Activated naive CD4-positive, alpha-beta T cell treated with Interleukin-2 at 50 U/mL for 16 hours (primary cell): ENCODE measurements at places on chromosomes 1 and 21.

- no peak for DNase-seq
Measured at GRCh38 chr1:206467915-206468314, 2.4 kb upstream of the IKBKE start.

- DNase-seq = no peak
Measured at GRCh38 chr21:37435711-37436110, 69.1 kb downstream of the DYRK1A start.

DNA sequence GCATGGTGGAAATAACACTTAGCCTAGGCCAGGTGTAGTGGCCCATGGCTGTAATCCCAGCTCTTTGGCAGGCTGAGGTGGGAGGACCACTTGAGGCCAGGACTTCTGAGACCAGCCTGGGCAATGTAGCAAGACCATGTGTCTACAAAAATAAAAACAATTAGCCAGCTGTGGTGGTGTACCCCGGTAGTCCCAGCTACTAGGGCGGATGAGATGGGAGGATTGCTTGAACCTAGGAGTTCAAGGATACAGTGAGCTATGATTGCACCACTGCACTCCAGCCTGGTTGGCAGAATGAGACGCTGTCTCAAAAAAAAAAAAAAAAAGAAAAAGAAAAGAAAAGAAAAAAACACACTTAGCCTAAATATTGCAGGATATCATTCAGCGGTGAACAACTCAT lies 20.9 kb downstream of the AK4 start:
- DNase-seq = no peak

- DNase-seq = no peak
Measured at GRCh38 chr1:84574936-84575335, 696 bp upstream of the CTBS start.

- DNase-seq = no peak
Measured at GRCh38 chr21:41819236-41819855, 52.5 kb upstream of the RIPK4 start.

- DNase-seq = no peak
Measured at GRCh38 chr1:14603645-14604044, 5.2 kb downstream of the KAZN start.

- peak; percentile 11 for DNase-seq
Measured at GRCh38 chr1:234875953-234876855, 252.4 kb downstream of the TOMM20 start.

DNA sequence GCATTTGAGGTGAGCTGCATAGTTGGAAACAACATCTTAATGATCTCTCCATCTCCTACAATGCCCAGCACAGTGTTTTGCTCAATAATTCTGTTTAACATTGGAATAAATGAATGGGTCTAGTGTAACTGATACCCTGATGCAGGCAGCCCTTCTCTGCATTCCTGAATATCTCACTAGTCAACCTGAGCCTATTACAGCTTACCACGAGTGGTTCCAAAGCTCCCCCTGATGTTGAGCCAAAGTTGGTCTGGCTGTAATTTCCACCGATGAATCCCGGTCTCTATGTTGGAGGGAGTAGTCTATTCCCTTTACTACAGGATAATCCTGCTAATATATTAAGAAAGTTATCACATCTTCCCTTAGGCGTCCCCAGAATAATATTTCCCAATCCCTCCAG lies 63.8 kb downstream of the ZBTB18 start:
- no peak for DNase-seq

DNA sequence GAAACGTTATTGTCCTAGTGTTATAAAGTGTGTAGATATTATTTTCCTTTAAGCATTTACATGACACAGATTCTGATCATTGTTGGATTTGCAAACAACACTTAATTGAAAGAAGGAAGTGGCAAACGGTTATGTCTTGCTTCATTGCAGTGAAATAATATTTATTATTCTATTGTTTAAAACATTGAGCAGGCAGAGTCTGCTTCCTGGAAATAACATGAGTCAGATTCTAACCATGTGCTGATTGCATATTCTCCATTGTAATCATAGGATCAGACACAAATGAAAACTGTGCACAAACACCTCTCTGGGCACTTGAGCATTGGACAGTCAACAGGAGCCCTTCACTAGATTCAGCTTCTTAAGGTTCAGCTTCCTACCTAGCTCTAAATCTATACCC lies 46.8 kb upstream of the USP25 start:
- no peak for DNase-seq

GRCh38 chr1:234262007-234262753 lies 111.1 kb upstream of the COA6 start:
- no peak for DNase-seq

- no peak for DNase-seq
Measured at GRCh38 chr1:10085076-10085475, 52.3 kb downstream of the UBE4B start.

DNA sequence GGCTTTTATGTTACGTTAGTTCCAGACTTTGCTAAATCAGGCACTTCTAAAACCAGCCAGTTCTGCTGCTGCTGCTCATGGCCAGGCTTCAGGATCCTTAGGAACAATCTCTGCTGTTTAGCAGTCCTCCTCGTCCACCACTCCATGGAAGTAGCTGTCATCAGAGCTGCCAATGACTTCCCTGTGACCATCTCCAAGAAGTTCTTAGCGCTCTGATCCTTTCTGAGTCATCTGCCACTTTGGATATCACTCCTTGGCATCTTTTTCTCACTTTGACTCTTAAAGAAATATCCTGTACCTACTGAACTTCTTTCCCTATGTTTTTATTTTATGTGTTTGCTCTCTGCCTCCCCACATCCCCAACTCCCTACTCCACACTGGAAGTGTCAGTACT lies 14.7 kb upstream of the IRF2BP2 start:
- DNase-seq = no peak

DNA sequence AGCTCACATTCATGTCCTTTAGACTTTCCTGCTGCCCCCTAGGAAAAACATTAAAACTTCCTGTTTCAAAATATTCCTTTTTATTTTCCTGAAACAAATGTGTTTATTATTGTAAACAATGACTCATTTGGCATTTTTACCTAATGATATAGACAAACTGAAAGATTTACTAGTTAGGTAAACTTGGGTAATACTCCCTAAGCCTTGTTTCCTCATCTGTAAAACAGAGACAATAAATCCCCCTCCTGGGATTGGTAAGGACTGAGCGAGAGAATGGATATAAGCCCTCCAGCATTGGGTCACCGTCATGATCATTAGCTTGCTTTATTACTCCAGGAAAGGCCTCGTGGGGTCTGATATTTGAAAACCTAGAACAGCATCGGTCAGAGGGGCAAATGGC lies 59.8 kb downstream of the LPAR3 start:
- no peak for DNase-seq

DNA sequence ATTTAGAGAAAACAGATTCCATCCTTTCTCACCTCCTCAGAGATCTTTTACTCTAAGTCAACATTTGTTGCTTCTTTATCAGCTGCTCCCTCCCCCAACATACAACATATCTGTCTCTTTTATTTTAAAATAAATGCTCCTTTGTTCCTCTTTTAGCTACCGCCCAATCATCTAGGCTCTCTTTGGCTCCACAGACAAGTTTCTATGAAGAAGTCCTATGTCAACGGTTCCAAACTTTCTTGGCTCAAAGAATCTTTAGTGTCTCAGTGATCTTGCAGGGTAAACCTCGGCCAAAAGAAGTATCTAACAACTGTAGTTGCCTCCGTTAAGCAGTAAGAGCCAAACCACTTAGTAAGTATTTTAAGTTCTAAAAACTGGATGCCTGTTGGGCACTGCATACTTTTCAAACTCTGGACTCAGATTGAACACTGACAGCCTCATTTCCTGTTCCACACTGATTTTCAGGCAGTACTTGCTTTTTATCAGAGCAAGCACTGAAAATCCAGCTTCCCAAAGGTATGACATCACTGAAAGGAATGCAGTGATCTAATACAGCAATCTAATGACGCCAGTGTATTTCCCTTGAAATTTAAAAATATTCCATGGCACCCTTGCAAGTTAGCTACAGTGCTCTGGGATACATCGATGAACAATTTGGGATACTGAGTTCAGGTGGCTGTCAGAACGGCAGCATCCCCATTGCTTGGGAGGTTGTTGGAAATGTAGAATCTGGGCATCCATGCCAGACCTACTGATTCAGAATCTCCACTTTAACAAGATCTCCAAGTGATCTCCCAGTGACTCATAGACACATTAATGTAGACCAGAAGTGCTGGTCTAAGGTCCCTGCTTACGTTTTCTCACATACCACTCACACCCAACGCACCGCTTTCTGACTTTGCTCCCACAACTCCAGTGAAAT lies 26.8 kb downstream of the EGLN1 start:
- DNase-seq = no peak

DNA sequence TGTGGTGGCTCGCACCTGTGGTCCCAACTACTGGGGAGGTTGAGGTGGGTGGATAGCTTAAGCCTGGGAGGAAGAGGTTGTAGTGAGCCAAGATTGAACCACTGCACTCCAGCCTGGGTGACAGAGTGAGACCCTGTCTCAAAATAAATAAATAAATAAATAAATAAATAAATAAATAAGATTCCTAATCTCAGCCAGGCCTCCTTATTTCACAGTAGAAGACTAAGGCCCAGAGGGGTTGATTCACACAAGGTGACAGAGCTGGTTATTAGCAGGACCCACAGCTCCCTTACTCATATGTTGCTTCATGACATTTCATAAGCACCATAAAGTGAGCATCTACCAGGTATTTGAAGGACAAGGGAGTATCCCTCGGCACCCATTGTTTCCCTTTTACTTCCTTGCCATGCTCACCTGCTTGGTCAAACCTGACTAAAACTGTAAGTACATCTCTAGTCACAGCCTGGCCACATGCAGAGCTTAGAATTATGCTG lies 32.7 kb downstream of the ALG14 start:
- no peak for DNase-seq

GRCh38 chr1:179996099-179996498 lies 41.5 kb downstream of the CEP350 start:
- DNase-seq = no peak

- DNase-seq = no peak
Measured at GRCh38 chr1:232767305-232768074, 37.7 kb upstream of the MAP10 start.

- no peak for DNase-seq
Measured at GRCh38 chr1:17775796-17776195, 20.7 kb downstream of the ACTL8 start.

- DNase-seq = no peak
Measured at GRCh38 chr1:28451011-28451410, 54.8 kb upstream of the RCC1 start.

GRCh38 chr1:116110567-116111523 lies at the start of gene MAB21L3:
TSS of gene MAB21L3 (plus strand) at chr1:116111399. CDS start at chr1:116112616, 1,217 bp downstream.
- DNase-seq = no peak

- DNase-seq = no peak
Measured at GRCh38 chr1:205594846-205595245, 37.0 kb downstream of the ELK4 start.

- no peak for DNase-seq
Measured at GRCh38 chr1:228213917-228214808, 6.3 kb downstream of the OBSCN start.

DNA sequence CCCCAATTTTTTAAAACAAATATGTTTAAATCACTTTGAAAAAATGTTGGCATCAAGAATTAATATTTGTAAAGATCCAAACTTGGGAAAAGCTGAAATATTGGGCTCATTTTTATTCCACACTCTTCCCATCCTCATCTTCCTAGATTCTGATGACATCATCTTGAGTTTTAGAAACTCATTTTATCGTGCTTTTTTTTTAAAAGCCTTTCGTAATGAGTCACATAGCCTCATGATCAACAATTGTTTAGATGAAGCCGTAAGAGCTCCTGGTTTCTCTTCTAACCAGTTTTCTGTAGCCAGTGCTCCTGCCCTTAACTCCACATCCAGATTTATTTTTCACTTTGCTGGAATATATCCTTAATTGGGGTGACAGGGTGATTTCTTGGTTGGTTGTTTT lies 78.6 kb downstream of the POFUT2 start:
- DNase-seq = no peak

GRCh38 chr1:220431554-220432239 lies 96.2 kb upstream of the MARK1 start:
- DNase-seq = no peak
